ENCODE measurements at places on chromosomes 11 and 22.

DNA sequence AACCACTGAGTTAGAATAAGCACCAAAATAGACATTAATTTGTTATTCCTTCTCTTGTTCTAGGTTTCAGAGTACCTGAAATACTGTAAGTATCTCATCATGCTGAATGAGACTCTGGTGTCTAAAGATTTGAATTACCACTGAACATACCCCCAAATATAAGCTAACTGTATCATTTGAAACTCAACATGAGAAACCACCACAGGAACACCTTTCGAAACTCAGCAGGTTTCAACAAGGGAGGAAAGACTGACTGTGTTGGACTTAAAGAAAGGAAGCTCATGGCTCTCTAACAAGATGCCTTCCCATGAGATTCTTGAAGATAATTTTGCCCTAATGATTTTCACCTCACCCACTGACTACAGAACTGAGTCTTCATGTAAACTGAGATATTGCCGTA is 37.0 kb downstream of the PRCP start:
- no peak for DNase-seq

- peak; percentile 61 for DNase-seq
These were observed 550.9 kb upstream of the CCDC90B start for GRCh38 chr11:83836883-83837654.

GRCh38 chr11:83302151-83302550 is 16.0 kb upstream of the CCDC90B start:
- DNase-seq = no peak

- DNase-seq = no peak
These were observed 621.2 kb downstream of the METTL15 start for GRCh38 chr11:28729339-28729738.

GRCh38 chr22:23146478-23147205 is 1.4 kb downstream of the RAB36 start:
- DNase-seq = peak; percentile 28

GRCh38 chr22:17639247-17639741 is 737 bp downstream of the BCL2L13 start:
- peak; percentile 80 for DNase-seq

- peak; percentile 12 for DNase-seq
These were observed 155.3 kb downstream of the ST3GAL4 start for GRCh38 chr11:126510621-126511370.

- no peak for DNase-seq
These were observed 10.3 kb downstream of the CBX7 start for GRCh38 chr22:39142088-39142680.

- no peak for DNase-seq
These were observed 133.0 kb upstream of the C11orf58 start for GRCh38 chr11:16605389-16605893.

DNA sequence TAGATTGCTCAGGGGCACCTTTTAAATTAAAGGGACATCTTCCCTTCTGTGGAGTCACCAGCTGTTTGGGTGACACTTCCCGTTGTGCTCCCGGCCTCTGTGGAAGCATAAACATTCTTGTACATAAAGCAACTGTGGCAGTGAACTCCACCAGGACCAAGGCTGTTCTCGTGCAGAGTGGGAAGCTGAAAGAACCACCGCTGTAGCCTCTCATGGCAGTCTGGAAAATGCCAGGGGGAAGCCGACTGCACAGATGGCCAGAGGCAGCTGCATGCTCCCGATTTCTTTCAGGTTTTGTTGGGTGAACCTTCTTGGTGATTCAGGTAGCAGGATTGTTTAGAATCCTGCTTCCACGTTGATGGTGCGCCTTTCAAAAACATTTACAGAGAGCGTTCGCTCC is 10.3 kb downstream of the UBASH3B start:
- no peak for DNase-seq

DNA sequence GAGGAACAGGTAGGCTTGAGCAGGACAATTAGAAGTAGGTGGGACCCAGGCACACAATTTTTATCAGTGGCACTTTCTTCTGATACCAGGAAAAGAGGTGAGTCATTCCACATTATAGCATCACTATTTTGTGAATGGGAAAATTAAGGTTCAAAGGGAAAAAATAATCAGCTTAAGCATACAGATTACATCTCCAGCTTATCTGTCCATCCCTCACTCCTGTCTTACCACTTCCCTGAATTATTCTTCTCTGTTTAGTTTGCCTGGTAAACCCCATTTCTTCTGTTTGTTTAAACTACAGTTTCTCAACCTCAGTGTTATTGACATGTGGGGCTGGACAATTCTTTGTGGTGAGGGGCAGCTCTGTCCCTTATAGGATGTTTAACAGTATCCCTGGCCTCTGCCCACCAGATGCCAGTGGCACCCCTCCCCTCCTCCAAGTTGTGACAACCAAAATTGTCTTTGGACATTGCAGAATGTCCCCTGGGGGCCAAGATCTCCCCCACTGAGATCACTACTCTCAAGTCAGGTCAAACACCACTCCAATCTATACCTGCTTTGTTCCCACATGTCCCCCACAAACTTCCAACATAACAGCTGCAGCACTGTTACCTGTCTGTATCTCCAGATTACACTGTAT is 8.5 kb upstream of the XBP1 start:
- DNase-seq = no peak

- DNase-seq = no peak
These were observed 683 bp downstream of the PLA2G6 start for GRCh38 chr22:38180841-38181452.

DNA sequence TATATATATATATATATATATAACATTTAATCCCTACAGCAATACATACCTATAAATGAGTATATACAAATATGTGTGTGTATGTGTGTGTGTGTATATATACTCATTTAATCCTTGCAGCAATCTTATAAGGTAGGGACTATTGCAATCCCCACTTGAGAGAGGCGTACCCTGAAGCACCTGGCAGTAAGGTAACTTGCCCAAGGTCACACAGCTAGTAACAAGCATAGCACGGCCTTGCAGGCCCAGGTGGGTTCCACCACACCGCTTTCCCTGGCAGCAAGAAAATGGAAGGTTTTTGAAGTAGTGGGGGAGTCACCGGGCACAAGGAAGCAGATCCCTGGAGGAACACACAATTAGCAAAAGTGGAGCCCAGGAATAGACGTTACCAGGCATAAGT is 3.3 kb upstream of the ADA2 start:
- DNase-seq = no peak

DNA sequence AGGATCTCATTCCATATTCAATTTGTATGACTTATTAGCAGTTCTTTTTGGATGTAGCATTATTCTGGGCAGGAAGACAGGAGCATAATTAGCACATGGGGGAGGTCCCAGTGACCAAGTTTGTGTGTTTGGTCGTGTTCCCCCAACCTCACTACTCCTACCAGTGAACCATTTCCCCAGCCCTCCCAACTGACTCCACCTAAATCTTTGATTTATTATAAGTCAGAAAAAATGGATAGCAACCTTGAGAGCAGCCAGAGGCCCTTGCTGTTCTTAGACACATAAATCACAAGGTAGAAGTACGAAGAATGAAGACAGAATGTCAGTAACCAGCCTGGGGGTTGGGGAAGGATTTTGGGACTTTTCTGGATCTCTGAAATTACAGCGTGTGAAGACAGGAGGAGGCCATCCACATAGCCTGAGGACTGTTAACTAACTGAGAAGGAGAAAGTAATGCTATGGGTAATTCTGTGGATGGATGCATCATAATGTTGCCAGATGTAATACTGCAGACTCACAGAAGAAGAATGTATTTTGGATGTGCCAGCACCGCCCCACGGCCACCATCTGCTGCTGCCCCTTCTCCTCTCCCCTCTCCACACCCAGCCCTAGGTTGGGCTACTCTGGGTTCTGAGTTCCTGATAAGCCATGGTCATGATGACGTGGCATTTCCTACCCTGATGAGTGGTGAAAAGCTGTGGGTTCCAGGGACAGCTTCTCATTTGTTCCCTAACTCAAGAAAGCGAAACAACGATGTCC is 124.3 kb upstream of the TTC12 start:
- peak; percentile 92 for DNase-seq

DNA sequence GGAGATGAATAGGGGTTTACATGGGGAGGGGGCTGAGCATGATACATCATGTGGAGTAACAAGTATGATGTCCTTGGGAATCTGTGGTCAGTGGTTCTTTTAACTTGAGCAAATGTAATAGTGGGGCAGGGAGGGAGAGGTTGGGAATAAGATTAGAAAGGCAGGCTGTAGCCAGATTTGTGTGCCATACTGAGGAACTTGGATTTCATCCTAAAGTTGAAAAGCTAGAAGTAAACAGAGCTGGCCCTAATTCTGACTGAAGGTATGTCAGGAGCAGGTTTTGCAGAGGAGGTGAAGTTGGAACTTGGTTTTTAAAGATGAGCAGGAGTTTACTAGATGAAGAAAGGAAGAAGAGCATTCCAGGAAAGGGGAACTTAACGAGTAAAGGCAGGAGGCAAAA is 108.3 kb upstream of the RRM1 start:
- no peak for DNase-seq

- DNase-seq = no peak
These were observed 821.3 kb upstream of the API5 start for GRCh38 chr11:42490506-42490905.

DNA sequence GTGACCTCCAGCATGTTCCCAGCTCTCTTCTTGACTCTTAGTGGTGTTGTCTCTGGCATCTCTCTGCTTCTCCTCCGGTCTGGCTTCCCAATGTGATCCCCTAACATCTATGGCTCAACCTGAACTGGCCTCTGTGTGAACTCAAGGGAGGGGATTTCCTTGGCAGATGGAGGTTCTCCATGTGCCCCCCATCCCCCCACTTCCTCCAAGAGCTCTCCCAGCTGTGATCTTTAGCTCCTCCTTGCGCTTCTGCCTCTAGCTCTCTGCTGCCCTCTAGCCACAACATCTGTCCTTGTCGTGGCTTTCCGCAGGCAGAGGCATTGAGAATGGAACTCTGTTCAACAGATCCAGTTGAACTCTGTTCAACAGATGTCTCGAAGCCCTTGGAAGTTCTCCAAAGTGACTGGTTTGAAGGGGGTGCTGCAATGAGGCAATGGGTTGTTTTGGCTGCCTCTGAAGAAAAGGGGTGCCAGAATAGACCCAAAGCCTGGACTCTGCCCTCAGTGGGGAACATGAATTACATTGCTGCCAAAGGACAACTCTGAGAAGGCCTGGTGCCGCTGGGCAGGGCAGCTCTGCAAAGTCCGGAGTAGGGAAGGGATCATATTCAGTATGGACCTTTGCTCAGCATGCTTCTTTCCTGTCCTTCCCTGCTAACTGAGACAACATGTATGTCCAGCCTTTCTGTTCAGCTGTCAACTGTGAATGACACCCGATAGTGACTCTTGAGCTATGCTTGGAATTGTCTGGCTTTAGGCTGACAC is 61.9 kb downstream of the ADM start:
- DNase-seq = peak; percentile 99

DNA sequence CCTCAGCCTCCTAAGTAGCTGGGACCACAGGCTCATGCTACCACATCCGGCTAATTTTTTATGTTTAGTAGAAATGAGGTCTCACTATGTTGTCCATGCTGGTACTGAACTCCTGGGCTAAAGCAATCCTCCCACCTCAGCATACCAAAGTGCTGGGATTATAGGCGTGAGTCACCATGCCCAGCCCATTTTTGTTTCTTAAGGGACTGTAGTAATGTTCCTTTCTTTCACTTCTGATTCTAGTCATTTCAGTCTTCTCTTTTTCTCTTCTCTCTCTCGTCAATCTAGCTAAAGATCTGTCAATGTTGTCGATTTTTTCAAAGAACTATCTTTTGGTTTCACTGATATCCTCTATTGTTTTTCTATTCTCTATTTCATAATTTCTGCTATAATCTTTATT is 111.0 kb upstream of the APOA1 start:
- peak; percentile 65 for DNase-seq

DNA sequence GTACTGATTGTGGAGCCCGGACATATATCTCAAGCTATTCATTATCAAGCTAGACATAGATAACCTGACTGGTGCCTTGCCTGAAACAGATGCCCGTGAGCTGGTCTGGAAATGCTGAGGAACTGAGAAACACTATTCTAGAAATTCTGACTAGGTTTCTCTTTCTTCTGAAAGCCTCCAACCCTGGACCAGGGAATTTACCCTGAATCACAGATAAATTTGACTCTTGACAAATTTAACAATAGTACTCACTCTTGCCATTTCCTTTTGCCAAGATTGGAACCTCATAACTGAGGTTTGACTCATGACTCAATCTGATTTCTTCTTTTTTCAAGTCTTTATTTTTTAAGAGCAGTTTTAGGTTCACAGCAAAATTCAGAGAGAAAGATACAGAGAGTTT is 189.6 kb upstream of the SYN3 start:
- no peak for DNase-seq

- peak; percentile 96 for DNase-seq
These were observed 557 bp downstream of the RANGAP1 start for GRCh38 chr22:41285441-41285819.

DNA sequence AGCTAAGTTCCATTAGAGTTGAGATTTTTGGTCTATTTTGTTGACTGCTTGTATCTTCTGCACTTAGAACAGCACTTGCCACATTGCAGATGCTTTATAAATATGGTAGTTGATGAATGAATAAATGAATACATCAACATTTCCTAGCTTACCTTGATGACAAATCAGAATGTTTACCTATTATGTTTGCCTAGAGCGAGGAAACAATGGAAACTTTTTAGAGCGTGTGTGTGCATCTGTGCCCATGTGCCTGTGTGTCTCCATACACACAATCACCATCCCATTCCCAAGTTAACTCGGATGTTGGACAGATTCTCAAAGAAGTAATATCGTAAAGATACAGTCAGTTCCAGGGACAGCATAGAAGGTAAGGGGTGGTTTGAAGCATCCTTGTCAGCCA is 139.1 kb downstream of the DBX1 start:
- DNase-seq = no peak

- no peak for DNase-seq
These were observed 44.0 kb upstream of the OPCML start for GRCh38 chr11:133576351-133576750.

DNA sequence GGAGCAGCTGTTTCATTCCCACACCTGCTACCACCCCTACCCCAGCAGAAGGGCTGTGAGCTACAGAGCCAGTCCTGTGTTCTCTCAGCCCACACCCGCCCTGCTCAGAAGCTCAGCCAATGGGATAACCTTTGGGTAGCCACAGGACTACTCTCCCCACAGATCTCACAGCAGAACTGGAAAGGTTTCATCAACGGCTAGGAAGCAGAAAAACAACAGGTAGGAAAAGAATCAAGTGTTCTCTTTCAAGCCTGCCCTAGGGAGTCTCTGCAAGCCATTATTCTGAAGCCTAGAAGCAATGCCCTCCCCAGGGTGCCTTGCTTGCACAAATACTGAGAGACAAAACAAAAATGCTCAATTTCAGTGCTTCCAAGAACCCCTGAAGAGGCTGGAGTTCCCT is 77.2 kb downstream of the TMPRSS5 start:
- no peak for DNase-seq

GRCh38 chr11:75330291-75330690 is 21.2 kb downstream of the ARRB1 start:
- no peak for DNase-seq
